Anterior cingulate cortex (tissue), 58 donors: ENCODE measurements at places on chromosomes 1 and 21.

DNA sequence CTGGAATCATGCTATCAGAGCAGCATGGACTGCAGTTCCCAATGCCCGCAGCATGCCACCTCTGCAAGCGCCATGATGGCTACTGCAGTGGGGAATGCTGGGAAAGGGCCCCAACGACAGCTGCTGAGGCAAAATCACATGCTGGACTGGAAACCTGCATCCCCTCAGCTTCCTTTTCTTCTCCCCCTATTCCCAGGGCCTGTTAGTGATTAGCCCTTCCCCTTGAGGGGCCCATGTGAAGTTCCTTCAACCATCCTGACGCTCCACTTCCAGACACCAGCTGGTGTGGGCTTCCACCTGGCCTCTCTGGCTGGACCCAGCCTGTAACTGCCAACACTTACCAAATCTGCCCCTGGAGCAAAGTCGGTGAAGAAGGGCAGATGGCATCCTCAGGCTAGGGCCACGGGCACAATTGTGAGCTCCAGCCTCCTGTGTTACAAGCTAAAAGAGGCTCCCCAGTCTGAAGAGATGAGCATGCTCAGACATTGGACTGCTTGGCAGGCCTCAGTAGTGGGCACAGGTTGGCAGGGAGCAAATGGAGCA is 22.1 kb upstream of the SDC3 start:
- no peak for DNase-seq

GRCh38 chr1:31575369-31576140 is 760 bp upstream of the TINAGL1 start:
- no peak for DNase-seq

GRCh38 chr1:175511496-175511895 is 231.9 kb downstream of the TNR start:
- DNase-seq: no peak

- no peak for DNase-seq
These were observed 553.9 kb downstream of the DPYD start for GRCh38 chr1:97366984-97367383.

- no peak for DNase-seq
These were observed 50.8 kb upstream of the SSBP3 start for GRCh38 chr1:54456921-54457529.

- peak; percentile 6 for DNase-seq
These were observed 19.0 kb upstream of the CD2 start for GRCh38 chr1:116735246-116735645.

DNA sequence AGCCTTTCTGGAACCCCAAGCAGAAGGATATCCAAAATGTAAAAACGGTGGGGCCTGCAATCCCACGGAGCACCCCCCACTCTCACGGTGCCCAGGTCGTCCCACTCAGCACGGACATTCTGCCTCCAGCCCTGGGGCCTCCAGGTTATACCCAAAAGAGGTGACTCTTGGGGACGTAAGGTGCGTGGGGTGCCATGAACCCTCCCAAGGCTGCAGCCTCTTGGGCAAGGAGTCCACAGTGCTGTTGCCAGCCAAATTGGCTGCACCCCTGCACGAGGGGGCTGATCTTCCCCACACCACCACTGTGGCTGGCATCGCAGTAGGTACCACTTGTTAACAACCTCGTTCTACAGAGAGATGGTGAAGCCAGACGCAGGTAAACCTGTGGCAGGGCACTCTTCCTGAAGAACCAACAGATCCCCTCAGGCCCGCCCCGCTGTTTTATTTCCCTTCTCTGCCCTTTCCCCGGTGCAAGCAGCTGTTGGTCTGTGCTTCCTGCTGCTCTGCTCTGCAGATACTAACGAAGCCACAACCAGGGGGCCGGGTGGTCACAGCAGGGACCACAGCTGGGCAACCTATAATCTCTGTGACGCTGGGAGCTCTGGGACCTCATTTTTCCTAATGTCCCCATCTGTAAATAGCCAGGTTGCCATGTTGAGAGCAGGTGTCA is 8.7 kb downstream of the TFF3 start:
- DNase-seq: no peak

- no peak for DNase-seq
These were observed 167.4 kb downstream of the HHAT start for GRCh38 chr1:210496063-210496462.

- DNase-seq: no peak
These were observed 425.6 kb upstream of the VAMP3 start for GRCh38 chr1:7345516-7345915.

DNA sequence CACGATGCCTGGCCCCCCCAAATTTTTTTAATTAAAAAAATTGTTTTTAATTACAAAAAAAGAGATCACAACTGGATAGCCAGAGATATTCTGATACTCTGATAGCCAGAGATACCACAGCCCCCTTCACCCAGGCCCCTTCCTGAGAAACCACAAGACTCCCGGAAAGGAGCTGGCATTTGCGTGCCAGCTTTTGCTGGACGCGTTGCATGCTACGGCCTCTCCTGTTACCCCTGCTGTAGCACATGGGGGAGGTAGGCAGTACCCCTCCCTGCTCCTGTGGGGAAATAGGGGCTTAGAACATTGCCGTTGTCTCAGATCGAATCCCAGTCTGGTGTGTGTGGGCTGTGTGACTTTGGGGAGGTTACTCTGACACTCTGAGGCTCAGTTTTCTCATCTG is 22.7 kb downstream of the MFAP2 start:
- DNase-seq: no peak

- no peak for DNase-seq
These were observed 289.7 kb downstream of the HHAT start for GRCh38 chr1:210618369-210618768.

GRCh38 chr1:247390996-247391395 is 25.0 kb upstream of the NLRP3 start:
- DNase-seq: no peak

DNA sequence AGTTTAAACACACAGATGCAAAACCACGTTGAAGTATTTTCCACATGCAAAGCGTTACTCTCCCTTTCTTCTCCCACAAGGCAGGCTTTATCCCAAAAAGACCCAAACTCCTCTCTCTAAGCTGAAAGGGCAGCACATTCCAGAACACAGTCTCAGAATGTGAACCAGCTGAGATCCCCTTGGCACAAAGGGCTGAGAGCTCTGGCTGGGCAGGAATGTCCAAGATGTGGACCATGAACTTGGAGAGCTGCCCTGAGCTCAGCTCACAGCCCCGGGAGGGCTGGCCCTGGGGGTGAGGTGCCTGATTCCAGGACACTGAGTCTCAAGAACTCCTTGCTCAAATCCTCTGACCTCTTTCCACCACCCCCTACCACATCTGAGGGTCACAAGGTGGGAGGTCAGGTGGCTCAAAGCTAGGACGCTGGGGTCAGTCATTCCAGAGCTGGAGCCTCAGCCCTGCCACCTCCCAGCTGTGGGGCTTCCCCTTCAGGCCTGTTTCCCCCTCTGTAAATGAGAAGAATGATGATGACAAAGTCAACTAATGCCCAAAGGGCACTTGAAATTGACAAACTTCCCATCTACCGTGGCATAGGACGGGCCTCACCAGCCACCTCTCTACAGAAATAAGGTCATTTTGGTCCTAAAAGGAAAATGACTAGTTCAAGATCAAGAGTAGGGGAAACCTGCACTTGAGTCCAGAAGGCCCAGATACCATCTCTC is 11.5 kb downstream of the ALDH4A1 start:
- no peak for DNase-seq

GRCh38 chr21:14356746-14357145 is 26.2 kb downstream of the HSPA13 start:
- no peak for DNase-seq

GRCh38 chr1:57683037-57683942 is 259.4 kb upstream of the DAB1 start:
- DNase-seq: no peak

- no peak for DNase-seq
These were observed 238.0 kb downstream of the NTNG1 start for GRCh38 chr1:107378866-107379265.

DNA sequence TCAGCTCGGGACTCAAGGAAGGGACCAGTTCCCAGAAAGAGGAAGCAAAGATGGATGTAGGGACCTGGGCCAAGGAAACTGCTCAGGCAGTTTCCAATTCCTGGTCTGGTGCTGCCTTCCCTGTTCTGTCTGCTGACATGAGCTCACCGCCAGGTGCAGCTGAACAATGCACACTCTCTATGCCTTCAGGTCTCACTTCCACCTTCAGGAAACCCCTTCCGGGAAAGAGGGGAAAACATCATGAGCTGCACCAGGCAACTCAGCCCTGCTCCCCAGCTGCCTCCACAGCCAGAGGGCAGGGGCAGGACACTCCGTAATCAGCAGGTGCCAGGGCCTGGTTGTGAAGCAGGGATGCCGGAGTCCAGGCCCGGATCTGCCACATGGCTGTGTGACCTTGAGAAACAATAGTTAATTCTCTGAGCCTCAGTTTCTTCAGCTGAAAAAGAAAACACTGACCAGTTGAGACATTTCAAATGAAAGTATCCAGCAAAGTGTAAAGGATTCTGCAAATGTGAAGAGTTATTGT is 27.8 kb downstream of the SMIM12 start:
- DNase-seq: no peak

GRCh38 chr1:43951021-43951985 is 4.6 kb downstream of the IPO13 start:
- no peak for DNase-seq

GRCh38 chr1:162258394-162258793 is 118.3 kb downstream of the SPATA46 start:
- DNase-seq: no peak

DNA sequence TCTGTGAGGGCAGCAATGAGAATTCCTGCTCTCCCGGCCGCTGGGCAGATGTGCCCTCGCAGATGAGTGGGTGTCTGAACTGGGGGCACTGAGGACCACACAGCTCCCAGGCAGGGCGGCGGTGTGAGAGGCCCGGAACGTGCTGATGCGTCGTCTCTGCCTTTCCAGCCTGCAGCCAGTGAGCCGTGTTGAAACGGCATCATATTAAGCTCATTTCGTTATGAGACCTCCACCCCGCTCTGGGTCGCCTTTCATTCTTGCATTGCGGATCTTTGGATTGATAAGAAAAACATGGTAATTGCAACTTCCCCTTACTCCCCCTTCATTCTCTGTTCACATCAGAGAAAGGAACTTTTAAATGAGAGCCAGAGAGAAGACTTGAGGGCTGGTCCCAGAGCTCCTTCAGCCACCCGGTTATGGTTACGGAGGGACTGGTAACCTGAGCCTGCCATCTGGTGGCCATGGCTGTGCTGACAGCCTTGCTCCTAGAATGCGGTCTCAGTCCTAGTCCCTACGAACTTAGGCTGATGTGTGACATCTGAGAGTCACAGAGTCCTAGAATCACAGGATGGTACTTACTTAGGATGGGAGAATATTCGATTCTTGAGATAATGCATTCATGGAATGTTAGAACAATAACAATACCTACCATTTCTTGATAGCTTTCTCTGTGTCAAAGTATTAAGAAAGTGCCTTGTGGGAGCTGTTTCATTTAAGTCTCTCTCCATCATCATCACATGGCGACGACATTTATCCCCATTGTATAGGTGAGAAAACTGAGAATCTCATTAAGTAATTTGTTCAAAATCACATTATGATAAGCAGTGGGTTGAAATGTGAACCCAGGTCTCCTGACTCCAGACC is 271.0 kb downstream of the TRABD2B start:
- peak; percentile 55 for DNase-seq

- DNase-seq: peak; percentile 84
These were observed 339.2 kb upstream of the KAZN start for GRCh38 chr1:14259191-14259757.

DNA sequence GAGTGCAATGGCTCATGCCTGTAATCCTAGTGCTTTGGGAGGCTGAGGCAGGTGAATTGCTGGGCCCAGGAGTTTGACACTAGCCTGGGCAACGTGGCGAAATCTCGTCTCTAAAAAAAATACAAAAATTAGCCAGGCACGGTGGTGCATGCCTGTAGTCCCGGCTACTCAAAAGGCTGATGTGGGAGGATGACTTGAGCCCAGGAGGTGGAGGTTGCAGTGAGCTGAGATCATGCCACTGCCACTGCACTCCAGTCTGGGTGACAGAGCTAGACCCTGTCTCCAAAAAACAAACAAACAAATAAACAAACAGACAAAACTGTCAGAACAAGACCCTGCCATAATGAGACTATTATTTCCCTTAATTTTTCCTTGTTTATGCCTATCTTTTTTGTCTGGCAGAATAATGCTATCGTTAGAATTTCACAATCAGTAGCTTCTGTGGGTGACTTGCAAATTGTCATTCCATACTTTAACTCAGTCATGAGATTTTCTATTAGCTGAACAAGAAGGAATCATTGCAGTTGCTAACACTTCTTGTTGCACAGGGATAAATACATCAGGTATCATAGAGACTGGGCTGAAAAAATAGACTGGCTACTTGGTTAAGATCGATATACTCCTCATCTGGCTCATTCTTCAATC is 7.5 kb upstream of the THEM4 start:
- DNase-seq: no peak

DNA sequence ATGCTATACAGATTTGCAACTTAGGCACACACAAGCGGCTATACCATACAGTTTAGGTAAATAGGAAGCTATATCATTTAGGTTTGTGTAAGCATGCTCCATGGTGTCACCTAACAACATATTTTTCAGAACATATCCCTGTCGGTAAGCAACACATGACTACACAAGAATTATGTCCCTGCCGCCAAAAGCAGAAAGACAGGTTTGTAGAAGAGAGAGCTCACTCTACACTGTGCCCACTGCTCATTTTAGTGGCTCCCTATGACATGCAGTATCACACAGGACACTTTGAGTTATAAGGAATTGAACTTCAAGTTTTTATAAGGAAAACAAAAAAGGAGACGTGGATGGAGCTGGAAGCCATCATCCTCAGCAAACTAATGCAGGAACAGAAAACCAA is 132.5 kb upstream of the KAZN start:
- DNase-seq: no peak

DNA sequence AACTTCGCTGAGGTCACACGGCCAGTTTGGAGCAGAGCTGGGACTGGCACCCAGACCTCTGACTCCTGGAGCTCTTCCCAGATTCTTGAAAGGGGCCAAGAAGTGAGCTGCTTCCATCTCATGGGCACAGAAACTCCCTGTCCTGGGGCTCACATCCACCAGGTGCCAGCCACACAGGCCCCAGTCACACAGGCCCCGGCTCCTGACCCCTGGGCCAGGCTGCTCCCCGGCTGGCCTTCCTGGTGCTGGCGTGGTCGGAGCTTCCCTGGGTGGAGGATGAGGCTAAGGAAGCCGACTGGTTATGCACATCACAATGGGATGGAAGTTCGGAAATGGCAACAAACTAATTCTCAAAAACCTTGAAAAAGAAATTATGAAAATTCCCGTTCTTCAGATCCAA is 3.0 kb upstream of the GABRD start:
- DNase-seq: no peak

- no peak for DNase-seq
These were observed 6.7 kb upstream of the ELOA start for GRCh38 chr1:23736437-23737134.

GRCh38 chr1:165063181-165063965 is 293.1 kb downstream of the LMX1A start:
- no peak for DNase-seq

GRCh38 chr1:54606096-54606989 is 17.0 kb downstream of the FAM151A start:
- DNase-seq: no peak

DNA sequence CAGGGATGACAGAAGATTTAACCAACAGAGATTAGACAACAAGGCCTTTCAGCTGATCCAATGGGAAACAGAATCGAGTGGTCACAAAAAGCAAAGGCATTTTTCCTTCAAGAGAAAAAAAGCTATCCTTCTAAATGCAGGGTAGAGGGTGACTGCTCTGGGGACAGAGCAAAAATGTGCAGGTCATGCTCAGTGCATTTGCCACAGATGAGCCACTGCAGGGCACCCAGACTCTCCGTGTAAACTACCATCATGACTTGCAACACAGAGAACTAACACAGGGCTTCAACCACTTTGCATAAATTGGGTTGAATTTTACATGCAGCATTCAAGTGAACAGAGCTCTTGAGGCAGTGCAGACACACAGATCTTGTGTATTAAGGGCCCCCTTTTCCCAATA is 56.8 kb downstream of the PRKAB2 start:
- DNase-seq: no peak
